Foreskin fibroblast (primary cell): ENCODE measurements at places on chromosomes 11 and 22.

DNA sequence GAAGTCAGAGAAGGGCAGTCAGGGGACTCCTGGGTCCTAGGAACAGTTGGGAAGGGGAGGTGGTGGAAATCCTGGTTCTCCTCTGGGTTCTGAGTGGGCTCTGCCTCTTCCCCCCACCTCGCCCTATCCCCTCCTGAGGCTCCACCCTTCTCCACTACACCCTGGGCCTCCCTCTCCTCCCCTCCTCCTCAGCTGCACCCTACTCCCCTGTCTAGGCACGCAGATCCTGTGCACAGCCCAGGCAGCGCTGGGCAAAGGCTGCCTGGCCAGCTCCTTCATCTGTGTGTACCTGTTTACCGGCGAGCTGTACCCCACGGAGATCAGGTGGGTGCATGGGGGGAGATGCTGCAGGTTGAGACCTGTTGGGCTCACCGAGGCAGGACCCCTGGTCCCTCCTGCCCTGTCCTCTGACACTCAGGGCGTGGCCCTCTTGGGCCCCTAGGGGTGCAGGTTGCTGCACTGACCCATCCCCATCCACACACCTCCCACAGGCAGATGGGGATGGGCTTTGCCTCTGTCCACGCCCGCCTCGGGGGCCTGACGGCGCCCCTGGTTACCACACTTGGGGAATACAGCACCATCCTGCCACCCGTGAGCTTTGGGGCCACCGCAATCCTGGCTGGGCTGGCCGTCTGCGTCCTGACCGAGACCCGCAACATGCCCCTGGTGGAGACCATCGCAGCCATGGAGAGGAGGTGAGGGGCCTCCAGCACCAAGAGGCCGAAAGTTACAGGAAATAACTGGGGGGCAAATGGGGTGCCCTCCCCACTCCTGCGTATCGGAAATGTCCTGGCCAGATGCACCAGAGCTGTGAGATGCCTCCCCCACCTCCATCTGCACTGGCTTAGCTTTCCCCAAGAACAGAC is 25.3 kb upstream of the POLA2 start:
- no peak for DNase-seq

DNA sequence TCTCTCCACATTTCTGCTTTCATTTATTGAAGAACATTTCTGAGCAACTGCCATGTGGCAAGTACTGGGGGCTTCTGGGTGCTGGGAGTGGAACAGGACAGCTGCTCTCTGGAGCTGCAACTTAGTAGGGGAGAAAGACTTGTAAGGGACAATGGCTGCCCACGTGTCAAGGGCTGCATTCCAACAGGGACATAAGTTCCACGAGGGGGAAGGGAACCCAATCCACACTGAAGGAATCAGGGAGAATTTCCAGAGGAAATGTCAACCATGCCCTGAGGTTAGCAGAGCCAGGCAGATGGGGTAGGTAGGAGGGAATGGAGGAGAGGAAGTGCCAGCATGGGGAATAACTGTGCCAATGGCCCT is 1.7 kb downstream of the MAPK8IP2 start:
- no peak for DNase-seq

- no peak for DNase-seq
Measured at GRCh38 chr11:64353715-64354506, 5.1 kb upstream of the RPS6KA4 start.

DNA sequence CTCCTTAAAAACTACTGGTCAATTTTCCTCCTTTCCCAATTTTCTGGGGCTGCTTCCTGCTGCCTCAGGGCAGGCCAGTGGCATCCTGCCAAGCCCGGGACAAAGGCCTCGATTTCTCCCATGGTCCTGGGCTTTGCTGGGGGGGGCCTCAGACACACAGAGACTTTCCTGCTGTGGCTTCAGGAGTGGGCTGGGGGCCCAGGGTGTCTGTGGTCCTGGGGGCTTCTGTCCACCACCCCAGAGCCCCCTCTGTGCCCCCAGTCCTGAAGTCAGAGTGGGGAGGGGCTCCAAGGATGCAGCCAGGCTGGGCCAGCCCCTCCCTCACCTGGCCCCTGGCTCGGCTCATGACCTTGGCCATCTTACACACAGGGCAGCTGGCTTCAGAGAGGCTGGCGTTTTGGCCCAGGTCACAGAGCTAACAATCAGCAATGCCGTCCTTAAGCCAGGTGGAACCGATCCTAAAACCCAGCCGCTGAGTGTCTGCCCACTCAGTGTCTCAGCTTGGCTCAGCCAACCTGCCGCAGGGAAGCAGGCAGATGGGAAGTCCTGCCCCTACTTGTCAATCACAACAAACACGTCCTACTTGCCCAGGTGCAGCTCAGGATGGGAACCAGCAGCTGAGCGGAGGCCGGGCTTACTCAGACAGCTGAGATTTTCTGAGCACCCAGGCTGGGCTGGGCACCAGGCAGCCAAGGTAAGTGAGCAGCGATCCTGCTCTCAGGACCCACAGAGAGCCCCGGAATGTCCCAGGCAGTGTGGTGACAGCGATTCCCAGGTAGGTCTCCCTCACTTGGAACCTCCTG is 34.6 kb downstream of the OSBPL5 start:
- no peak for DNase-seq

DNA sequence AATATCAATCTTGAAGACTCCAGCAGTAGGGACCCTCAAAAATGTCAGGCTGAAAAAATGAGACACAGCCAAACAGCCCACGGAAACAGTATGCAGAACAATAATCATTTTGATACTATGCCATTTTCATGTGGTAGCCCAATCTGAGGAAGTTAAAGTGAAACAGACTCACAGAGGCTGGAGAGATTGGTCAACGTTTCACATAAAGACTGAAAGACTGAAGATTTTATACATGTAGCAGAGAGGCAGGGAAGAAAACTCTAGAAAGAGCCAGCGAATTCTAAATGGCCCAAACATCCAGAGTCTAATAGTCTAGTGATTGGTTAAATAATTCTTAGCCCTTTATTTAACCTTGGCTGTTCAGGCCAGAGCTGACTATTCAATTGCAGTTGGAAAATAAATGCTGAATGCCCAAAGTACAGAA is 49.4 kb downstream of the MAML2 start:
- no peak for DNase-seq

GRCh38 chr11:120807414-120808150 is 216.3 kb upstream of the TBCEL start:
- peak; percentile 55 for DNase-seq

GRCh38 chr22:30212996-30213441 is 33.5 kb downstream of the LIF start:
- no peak for DNase-seq

DNA sequence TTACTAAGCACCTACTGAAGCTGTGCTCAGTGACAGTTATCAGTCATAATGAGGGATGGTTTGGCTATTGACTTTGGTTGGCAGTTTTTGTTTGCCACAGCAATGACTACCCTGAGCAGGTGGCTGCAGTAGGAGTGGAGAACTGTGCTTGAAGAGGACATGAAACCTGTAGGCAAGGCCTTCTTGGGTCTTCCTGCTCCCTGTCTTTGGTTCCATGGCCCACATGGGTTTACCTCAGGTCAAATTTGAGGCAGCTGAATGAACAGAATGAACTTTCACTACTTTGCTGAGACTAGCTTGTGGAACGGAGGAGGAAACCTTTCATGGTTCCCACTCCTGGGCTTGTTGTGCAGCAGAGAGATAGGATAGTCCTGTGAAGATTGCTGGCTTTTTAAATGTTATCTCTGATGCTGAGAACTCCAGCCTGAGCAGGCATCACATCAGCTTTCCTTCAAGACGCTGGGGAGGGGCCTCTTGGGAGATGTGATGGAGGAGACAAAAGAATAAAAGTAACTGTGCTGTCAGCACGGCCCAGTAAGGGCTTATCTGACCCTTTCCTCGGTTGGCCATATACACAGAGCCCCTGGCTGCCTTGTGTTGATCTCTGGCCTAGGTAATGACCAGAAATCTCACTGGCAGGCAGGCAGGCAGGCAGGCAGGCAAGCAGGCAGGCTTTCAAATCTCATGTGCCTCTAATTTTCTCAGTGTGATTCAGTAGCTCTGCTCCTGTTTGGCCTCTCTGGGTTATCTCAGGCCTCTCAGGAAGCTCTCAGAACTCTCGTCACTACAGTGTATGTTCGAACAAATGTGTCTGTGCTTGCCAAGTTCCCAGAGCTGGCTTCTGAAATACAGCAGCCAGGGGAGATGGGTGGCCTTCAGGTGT is 12.0 kb downstream of the STIM1 start:
- no peak for DNase-seq

GRCh38 chr11:33544593-33545373 is 155.8 kb downstream of the C11orf91 start:
- peak; percentile 32 for DNase-seq

DNA sequence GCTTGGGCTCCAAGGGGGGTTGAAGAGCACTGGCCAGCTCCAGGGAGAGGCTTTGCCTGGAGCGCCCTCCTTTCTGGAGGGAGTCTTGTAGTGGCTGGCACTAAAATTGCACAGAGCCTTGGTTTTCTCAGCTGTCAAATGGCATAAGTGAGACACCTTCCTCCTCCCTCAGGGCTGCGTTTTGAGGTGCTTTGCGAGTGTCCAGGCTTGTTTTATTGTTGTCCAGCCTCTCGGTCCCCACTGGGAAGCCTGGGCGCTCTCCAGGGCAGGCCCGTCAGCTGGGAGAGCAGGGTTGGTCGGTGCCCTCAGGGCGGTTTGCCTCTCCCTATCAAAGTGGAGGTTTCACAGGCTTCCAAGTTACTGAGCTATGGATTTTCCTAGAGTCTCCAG is 149.3 kb upstream of the B3GAT1 start:
- DNase-seq: no peak

GRCh38 chr11:77174559-77174958 is 46.5 kb downstream of the MYO7A start:
- DNase-seq: no peak
